NK-92 treated with Interleukin-12 subunit alpha and Interleukin-12 subunit beta, amount 100 ng/mL, for 24 hours (cell line): ENCODE measurements at places on chromosomes 5 and 9.
A peak's percentile ranks its signal among the peaks of the same experiment; 100 is the strongest.

DNA sequence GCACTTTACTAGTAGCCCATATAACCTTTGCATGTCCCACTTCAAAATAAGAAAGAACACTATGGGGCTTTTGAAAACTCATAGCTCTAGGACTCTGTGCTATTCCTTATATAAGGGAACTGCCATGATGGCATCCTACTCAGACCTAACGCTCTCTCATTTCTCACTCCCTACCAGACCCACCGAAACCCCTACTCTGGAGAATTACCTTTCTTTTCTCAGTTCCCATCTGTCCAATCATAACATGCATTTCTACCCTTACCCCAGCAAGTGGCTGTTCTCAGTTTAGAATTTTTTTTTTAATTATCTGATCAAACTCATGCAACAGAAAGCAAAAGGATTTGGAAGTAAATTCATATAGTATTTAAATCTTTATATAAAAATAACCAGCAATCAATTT is 27.3 kb downstream of the CARNMT1 start:
- DNase-seq: no peak

GRCh38 chr9:135221951-135222631 is 134.6 kb downstream of the OLFM1 start:
- no peak for DNase-seq

DNA sequence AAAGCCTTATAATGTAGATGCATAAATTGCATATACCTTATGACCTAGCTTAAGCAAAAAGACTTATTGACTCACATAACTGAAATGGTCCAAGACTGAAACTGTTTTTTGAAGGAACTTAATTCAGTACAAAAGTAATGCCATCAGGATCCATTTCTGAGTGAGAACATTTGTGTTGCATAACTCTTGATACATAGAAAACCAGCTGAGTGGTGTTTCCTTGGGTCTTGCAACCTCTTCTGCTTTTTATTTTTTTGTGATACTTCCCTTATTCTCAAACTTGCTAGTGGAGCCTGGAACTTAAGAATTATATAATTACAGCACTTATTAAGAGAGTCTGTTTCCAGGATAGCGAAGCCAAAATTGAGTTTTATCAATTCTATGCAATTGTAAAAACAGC is 272.0 kb downstream of the MAN2A1 start:
- no peak for DNase-seq

DNA sequence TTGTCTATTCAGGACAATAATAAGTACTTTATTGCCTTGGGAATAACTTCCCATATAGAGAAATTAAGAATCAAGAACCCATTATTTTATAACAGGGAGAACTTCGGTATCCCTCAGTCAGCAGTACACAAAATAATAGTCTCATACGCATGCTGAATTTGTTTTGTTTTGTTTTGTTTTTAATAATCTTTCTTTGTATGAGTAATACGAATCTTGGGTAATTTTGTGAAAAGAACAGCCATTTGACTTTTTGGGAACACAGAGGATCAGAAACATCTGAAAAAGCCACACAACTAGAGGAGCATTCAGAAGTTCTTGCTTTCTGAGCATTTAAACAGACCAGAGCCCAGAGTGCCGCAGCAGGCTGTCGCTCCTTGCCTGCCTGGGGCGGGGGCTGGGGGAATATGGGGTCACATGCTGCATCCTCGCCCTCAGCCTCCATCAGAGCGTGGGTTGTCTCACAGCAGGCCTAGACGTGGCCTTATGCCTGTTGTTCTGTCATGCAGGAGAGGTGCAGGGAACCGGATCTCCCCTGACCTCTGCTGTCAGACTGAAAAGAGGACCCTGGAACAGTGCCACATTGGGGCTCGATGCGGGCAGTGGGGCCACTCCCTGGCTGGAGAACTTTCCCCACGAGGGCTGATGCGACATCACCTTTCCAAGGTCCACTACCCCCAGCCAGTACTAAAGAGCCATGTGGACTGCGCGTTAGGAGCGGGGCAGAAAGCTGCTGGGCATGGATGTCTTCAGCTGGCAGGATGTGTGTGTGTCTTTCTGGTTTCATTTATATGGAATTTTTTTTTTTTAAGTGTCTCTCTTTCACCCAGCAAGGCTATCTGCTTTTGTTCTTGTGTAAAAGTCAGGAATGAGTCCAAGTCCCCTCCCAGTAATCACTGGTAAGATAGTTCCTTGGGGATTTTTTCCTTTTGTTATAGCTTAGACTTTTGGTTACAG is 133.4 kb upstream of the OTULINL start:
- DNase-seq: no peak

GRCh38 chr5:142506756-142507155 is 179.1 kb downstream of the FGF1 start:
- DNase-seq: no peak

GRCh38 chr5:121795511-121795910 is 56.2 kb upstream of the FTMT start:
- DNase-seq: no peak

DNA sequence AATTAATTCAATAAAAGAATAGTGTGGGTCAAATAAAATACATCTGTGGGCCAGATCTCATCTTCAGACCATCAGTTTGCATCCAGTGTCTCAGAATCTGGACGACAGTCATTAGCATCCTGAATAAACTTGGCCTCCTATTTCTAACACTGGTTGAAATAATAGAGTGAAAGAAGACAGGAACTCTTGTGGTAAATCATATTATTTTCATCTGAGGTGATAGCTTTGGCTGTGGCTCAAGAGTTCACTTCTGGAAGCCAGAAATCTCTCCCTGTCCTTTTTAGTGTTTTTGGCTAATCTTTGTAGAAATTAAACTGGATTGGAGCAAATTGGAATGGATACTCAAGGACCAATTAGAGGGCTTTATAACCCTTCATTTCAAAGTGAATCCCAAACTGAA is 63.4 kb upstream of the HMHB1 start:
- no peak for DNase-seq

DNA sequence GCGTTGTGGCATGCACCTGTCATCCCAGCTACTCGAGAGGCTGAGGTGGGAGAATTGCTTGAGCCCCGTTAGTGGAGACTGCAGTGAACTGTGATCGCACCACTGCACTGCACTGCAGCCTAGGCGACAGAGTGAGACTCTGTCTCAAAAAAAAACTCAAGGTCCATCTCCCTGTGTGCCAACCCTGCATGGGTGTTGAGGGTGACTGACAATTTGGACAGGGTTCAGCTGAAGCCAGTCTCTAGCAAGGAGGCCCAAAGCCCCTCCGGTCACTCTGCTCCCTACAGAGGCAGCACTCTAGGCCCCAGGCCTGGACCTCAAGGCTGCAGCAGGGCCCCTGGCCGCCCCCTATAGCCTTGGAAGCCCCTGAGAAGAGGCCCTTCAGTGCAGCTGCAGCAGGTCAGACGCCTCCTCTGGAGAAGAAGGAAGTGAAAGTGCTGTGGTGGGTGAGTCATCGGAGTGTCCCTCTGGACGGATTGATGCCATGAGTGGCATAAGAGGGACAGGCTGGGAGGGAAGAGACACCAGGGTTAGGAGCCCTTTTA is 39.2 kb upstream of the NEK6 start:
- peak; percentile 23 for DNase-seq

- DNase-seq: no peak
Measured at GRCh38 chr5:54672871-54673270, 155.3 kb downstream of the SNX18 start.

DNA sequence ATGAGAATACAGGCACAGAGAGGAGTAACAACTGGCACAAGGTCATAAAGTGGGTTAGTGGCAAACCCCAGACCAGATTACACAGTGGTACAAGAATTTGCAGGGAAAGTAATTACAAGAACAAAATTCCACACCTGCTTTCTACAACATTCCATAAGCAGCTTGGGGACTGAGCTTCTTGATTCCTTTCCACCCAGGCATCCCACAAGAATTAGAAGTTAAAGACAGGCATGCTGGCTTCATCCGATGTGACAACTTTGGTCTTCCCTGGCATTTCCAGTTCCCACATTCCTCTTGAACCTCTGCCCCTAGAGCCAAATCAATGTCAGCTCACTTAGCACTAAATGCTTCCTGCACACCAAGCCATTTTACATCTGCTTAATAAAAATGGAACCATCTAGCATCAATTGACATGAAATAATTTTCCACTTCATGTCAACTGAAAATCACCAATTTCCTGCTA is 435.8 kb upstream of the PAPPA start:
- no peak for DNase-seq

GRCh38 chr5:17951392-17952169 is 317.3 kb downstream of the TAF11L14 start:
- no peak for DNase-seq

GRCh38 chr9:81317939-81318338 is 371.4 kb downstream of the TLE1 start:
- DNase-seq: no peak

GRCh38 chr5:142806841-142807267 is 36.7 kb downstream of the ARHGAP26 start:
- DNase-seq: no peak

DNA sequence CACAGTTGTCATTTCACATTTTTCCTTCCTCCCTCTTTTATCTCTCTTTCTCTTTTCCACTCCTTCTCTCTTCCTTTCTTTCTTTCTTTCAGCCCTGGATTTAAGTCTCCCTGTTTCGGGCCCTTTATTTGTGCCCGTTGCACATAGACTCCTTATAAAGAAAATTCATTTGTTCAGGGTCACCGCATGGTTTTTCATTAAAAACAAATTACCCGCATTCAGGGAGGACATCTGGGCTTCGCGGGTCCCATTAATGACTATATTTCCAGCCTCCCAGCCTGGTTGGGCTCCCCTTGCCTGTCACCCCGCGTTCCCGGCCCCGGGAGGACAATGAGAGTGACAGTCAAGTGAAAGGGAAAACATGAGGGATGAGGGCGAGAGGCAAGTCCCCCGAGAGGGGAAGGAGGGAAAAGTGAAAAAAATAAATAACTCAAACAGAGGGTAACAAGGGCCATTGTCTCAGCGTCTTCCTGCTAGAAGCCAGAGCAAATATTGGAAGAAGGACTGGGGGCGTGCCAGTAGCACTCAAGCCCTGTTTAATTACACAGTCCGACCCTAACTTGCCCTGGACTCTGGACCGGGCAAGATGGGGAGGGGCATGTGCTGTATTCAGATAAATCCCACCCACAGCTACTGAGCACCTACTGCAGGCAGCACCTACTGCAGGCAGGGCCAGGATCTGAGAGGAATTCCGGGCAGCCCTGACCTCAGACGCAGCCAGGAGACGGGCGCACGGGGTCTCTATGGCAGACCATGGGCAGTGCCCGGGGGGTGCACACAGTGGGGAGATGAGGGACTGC is 166.2 kb downstream of the PAX5 start:
- DNase-seq: no peak

DNA sequence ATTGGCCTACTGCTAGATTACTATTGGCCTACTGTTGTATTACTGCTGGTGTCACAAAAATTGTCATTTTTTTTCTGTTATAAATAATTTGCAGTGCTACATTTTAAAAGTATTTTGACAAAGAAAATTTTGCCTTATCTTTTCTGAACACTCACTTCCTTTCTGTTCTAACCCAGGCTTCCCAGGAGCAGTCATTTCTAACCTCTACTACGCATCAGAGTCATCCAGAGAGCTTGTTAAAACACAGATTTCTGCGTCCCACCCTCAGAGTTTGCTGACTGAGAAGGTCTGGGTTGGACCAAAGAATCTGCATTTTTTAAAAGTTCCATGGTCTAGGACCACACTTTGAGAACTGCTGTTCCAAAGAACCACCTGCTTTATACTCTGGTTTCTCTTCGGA is 306.1 kb downstream of the GLIS3 start:
- DNase-seq: no peak

DNA sequence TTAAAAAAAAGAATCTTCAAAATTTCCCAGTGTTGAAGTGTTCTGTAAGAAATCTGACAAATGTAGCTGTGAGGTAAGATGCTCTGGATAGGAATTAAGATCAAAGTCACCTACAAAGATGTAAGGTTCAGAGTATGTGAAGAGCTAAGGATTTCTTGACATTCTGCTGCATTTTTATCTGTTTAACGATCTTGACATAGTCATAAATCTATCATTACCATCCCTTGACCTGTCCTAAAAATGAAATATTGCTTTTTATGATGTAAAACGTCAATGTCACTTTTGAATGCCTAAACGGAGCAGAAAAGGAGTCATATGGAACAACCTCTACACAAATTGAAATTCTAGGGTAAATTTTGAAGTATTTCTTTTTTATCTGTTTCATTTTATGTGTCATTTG is 939.3 kb downstream of the CDH18 start:
- no peak for DNase-seq

- DNase-seq: no peak
Measured at GRCh38 chr5:150469718-150470469, 20.4 kb upstream of the RPS14 start.

- no peak for DNase-seq
Measured at GRCh38 chr9:27511771-27512170, 12.3 kb upstream of the IFNK start.

GRCh38 chr9:23542438-23542837 is 283.6 kb downstream of the ELAVL2 start:
- DNase-seq: no peak

DNA sequence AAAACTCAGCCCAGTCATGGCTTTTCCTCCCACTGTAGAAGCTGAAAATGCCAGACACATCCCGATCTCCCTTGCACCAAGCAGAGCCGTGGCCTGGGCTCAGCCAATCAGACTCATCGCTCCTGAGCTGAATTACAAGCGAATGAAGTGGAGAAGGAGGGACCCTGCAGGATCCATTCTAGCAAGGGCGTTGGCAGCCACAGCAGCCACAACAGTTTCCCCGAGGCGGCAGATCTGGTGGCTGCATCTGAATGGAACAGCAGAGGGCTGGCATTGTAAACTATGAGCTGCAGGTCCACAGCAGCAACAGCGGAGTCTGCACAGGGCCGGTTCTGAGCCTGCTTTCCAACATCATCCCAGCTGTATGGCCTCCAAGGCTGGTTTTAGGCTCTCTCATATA is 23.8 kb downstream of the ALG2 start:
- no peak for DNase-seq

DNA sequence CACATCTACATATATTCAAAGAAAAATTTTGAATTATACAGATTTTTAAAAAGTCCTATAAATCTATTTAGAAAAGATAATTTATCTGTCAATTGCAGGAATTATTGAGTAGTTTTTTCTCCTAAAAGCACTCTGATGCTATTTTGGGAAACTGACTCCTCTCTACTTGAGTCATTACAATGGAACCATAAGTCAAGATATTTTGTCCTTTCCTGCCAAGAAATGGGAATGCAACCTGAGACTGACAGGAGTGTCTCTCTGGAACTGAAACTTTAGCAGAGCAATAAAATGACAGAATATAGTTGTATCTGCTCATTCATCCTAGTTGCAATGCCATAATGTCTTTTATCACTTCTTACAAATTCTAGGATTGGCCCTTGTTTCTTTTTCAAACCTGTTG is 48.6 kb downstream of the CARTPT start:
- no peak for DNase-seq

DNA sequence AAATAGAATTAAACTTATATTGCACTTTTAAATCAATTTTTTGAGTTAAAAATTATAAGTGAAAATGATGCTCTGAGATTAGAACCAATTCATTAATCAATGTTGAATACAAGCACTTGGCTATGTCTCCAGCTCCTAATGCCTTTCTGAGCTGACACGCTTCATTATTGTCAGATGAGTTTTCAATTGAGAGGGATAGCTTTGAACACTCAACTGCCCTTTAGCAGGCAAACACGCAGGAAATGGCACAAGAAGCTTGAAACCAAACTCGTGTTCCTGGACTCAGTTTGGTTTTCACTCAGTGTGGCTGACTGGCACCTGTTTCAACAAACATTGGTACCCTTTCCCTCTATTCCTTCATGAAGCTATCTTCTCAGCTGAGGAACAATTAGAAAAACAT is 109.8 kb downstream of the MCTP1 start:
- no peak for DNase-seq
